Cerebellar nuclear complex (tissue), 1 donor: ENCODE measurements at places on chromosomes 11 and 22.
A peak's percentile ranks its signal among the peaks of the same experiment; 100 is the strongest.

- DNase-seq: no peak
Observed at GRCh38 chr11:47272706-47273105, 2.8 kb downstream of the MADD start.

- no peak for DNase-seq
Observed at GRCh38 chr11:660681-661444, 23.8 kb downstream of the DRD4 start.

DNA sequence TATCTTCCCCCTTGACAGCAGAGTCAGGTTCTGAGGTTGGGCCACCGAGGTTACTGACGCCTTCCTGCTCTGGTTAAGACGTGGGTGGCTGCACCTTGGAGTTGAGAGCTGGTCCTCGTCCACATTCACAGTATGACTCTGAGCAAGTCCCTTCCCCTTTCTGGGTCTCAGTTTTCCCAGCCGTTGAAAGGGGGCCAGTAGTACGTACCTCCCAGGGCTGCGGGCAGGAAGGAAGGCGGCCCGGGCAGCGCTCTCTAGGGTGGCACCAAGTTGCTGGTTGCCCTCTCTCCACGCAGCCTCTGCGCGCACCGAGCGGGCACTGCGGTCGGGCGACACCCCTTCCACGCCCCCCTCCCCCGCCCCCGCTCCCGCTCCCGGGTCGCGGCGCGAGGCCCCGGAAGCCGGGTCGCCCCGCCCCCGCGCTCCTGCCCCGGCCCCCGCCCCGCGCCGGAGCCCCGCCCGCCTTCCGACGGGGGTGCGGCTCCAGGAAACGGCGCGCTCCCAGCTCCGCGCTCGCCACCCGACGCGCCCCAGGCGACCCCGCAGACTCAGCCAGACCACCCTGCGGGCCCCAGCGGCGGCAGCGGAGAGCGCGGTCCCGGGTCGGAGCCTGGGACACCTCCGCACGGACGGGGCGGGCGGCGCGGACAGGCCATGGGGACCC, at the start of gene EHBP1L1:
Gene EHBP1L1, plus strand, starts transcription at position 486 of the 664 bp plus-strand sequence. CDS start 250 bp downstream, outside the sequence.
- DNase-seq: no peak

GRCh38 chr22:29317827-29318454, 2.4 kb upstream of the RASL10A start:
- DNase-seq: no peak

DNA sequence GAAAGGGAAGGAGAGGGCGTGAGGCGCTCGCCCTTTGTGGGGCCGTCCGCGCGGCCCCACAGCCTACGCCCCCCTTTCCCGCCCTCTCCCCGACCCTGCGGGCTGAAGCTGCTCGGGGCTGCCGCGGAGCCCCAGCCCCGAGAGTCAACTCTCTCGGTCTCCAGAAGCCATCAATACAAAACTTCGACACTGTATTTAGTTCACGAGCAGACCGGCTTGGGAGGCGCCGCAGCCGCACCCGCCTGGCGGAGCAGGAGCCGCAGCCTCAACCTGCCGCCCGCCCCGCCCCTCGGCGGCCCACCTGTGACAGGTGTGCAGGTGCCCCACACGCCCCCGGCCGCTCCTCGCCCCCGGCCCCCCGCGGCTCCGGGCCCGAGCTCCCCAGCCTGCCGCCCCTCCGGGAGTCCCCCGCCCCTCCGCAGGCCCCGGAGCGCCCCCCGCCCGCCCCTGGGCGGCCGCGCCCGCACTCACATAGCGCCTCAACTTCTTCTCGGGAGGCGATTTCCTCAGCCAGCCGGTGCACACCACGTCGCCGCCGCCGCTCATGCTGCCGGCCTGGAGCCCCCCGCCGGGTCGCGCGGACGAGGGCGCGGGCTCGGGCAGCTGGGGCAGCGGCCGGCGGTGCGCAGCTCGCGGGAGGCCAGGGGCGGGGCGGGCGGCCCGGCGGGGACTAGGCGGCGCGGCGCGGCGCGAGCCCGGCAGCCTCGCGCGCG, at the start of gene GAB2:
Gene GAB2, minus strand, starts transcription at position 646 of the 713 bp plus-strand sequence. Its CDS starts 100 bp downstream, at position 546.
- DNase-seq: no peak

DNA sequence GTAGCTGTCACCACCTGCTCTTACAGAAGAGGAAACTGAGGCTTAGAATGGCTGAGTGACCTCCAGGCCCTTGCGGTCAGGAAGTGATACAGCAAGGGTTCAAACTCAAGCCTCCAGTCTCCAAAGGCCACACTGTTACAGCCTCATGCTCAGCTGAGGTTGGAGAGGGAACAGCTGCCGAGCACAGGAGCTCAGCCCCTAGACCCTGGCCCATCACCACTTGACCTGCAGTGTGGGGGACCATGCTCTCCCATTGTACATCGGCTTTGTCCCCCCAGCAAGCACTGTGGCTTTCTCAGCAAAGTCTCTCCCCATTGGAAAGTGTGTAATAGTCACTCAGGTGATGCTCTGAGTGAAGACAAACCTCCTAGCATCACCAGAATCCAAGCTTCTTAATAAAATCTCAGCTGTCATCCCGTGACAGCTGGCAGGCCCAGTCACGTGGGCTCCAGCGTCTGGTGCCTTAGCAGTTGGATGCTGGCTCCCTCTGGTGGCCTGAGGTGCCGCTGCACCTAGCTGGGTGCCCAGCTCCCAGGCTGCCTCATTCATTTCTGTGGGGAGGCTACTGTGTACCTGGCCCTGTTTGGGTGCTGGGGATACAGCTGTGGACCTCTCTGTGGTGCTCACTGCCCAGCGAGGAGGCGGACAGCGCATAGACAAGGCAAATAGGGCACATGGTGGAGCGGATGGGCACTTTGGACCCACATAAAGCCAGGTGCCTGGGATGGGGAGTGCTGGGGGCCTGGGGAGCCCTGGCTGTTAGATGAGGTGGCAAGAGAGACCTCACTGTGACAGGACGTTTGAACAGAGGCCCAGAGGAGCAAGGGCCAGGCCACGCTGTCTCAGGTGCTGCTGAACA, 19.1 kb upstream of the MYRF start:
- DNase-seq: peak; percentile 57

DNA sequence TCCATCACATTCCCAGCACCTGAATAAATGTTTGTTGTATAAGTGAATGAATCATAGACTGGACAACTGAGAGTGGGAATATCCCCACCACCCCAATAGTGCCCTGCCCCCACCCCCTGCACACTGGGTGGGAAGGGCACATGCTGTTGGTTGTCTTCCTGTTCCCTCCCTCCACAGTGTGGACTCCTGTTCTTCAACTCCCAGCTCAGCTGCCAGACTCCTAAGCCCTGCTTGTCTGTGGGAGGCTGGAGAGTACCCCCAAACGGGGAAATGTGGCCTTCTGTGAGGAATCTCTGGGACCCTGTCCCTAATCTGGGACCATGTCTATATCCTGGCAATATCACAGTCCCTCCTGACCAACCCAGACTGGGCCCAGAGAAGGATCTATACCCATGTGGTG, 5.5 kb upstream of the MYOD1 start:
- no peak for DNase-seq

DNA sequence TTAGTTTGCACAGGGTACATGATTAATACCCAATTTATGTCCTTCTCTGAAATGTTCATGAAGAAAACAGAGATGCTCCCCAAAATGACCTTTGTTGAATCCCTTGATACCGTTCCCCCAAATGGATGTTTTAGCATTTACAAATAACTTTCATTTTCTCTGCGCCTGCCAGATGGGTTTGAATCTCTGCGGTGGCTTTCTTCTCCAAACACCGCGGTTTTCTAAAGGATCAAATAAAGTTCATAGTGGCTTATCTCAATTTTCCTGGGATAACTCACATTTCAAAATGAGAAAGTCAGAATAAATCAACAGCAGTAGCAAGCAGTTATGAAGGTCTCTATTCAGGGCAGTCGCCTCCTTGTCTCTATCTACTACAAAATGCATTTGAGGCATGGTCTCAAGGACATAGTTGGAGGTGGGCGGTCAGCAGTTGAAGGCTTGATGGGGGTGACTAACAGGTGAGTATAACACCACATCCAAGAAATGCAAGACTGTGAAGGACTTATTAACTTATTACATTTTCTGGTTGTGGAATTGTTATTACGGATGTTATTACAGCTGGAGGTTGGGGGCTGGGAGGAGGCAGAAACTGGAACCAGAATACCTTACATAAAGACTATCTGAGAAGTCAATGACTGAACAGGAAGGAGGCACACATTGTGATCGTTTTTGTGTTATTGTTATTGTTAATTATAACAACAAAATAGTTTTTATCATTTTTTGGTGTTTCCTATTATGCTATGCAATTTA, 1513.3 kb downstream of the FAM181B start:
- no peak for DNase-seq

DNA sequence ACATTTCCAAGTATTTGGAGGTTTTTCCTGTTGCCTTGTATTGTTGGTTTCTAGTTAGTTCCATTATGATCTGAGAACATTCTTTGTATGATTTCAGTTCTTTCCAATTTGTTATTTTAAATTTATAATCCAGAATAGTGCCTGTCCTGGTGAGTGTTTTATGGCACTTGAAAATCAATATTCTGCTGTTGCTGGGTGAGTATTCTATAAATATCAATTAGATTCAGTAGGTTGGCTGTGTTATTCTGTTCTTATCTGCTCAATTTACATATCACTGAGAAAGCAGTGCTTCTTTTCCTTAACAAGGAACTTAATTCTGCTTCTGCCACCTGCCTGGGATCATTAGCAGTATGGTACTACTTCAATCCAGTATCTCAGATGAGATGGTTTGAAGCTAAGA, 123.5 kb downstream of the SNX19 start:
- no peak for DNase-seq

DNA sequence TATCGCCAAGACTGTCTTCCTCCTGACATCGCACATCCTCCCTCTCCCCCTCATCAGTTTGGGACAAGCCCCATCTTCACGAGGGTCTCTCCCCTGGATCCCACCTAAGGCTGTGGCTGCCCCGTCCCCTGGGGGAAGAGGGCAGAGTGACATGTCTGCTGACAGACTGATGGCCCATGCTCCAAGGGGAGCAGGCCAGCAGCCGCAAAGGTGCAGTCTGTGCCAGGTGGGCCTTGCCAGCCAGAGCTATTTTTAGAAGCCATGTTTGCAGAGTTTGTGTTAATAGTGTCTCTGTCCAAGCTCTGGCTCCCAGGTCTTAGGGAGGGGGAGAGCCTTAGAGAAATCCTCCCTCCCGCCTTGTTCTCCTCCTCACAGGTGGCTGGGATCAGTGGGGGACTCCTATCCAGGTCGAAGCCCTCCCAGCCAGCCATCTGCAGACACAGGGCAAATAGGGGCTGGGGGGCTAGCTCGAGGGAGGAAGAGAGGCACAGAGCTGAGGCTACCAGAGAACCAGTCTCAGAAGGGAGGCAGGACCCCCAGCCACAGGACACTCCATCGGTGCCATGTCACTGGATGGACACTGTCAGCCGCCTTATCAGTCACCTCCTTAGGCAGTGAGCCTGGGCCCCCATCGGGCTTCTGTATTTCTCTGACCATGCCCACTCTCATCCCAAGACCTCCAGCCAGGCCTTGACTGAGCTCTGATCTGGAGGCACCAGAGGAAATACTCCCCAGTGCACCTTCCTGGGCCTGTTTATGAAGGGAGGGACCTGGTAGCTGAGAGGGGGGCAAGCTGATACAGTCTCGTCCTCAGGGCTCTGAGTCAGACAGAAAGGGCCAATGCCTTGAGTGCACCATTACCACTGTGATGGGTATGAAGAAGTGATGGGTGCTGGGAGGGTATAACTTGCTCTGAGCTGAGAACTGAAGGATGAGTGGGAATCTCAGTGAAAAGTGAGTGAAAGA, 49.3 kb downstream of the CHRDL2 start:
- DNase-seq: peak; percentile 82

DNA sequence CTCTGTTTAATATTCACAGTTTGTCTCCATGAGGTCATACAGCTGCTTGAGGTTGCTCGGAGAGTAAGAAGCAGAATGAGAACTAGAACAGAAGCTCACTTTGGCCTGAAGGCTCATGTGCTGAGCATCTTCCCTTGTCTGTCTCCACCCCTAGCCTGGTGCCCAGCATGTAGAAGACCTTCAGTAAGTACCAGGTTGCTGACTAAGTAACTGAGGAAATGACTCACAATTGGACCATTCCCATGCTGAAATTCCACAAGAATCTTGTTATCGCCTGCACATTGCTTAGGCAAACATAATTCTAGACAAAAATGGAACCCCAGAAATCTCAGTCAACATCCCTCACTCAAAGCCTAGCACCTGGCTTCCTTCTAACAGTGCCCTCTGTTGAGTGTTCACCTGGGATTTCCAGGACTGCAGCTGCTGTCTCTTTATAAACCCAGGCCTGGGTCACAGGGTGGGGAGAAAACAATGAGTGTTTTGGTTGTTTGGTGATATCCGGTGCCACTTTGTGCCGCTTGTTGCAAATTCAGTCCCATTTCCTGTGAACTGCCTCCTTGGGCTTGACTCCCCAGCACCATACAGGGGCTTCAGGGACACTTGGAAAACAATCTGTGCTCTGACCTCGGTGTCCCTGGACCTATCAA, 406.8 kb downstream of the ETS1 start:
- no peak for DNase-seq

DNA sequence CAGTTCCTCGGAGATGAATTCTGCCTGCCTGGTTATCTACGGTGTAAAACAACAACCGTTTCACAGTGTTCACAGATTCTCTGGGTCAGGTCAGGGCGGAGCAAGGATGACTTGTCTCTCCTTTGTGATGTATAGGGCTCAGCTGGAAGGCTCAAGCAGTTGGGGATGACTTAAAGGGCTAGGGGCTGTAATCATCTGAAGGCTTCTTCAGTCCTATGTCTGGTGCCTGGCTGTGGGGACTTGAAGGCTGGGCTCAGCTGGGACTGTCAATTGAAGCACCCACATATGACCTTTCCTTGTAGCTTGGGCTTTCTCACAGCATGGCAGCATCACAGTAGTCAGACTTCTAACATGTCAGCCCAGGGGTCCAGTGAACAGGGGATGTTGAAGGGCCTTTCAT, 29.3 kb downstream of the EIF3F start:
- no peak for DNase-seq

GRCh38 chr11:17765356-17766072, 30.9 kb downstream of the KCNC1 start:
- DNase-seq: no peak

- DNase-seq: no peak
Observed at GRCh38 chr11:122131126-122131525, 15.1 kb upstream of the BLID start.

DNA sequence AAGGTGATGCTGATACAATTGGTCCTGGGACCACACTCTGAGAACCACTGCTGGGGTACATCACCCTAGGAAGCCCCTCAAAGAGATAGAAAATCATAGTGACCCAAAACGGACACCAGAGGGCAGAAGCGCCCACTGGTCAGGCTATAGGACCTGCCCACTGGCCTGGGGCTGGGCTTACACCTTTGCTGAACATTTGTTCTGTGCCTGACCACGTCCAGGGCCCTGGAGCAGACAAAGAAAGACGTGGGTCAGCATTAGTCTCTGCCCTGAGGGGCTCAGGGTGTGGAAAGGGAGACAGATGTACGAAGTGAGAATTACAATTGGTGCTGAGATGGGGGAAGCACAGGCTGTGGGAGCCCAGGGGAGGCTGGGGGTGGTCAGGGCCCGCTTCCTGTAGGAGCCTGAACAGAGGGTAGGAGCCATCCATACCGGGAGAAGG, 14.4 kb upstream of the SERPINH1 start:
- DNase-seq: no peak
